ENCODE measurements at places on chromosomes 16 and 17.

DNA sequence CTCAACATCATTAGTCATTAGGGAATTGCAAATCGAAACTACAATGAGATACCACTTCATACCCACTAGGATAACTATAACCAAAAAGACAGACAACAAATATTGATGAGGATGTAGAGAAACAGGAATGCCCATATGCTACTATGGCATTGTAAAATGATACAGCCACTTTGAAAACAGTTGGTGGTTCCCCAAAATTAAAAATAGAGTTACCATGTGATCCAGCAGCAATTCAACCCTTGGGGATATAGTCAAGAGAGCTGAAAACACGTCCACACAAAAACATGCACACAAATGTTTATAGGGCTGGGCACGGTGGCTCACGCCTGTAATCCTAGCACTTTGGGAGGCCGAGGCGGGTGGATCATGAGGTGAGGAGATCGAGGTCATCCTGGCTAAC is 10.0 kb upstream of the PECAM1 start:
- DNase-seq, result no peak

DNA sequence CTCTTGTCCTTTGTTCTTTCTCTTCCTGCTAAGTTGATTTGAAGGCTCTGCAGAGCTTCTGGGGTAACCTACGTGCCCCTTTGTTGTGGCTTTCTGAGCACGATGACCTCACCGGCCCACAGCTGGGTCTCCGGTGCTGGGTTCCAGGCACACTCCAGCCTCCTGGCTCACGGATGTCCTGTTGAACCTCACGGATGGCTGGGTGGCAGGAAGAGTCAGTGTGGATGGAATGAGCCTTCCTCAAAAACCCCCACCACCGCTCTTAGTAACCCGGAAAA is 116.0 kb downstream of the SOCS1 start:
- DNase-seq, result no peak

- DNase-seq, result no peak
Observed at GRCh38 chr17:16908273-16908672, 63.6 kb downstream of the TNFRSF13B start.

DNA sequence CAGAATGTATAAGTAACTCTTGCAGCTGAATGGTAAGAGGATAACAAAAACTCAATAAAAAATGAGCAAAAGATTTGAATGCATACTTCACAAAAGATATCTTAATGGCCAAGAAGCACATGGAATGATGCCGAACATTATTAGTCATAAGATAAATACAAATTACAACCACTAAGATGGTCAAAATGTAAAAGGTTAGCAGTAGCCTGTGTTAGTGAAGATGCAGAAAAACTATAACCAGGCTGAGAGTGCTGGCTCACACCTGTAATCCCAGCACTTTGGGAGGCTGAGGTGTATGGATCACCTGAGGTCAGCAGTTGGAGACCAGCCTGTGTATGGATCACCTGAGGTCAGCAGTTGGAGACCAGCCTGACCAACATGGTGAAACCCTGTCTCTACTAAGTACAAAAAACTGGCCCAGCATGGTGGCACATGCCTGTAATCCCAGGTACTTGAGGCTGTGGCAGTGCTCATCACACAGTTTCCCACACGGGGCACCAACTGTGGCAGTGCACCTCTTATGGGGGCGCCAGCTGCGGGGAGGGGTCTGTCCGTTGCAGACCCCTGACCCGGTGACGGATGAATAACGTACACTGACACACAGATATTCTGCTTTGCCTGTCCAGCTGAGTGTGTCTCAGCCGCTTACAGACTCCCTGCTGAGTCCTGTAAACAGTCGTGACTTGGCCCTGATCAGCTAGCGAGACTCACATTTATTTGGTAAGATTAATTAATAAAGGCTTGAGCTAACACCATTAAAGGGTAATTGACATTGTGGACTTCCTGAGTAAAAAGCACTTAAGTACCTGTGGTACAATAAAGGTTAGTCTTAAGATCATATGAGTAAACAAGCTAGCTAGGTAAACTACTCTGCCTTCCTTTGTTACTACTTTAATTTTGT is 45.7 kb upstream of the FAM20A start:
- DNase-seq, result no peak

- DNase-seq, result no peak
Observed at GRCh38 chr16:85250147-85250463, 137.8 kb upstream of the CIBAR2 start.

GRCh38 chr17:49951362-49952082 is 17.5 kb upstream of the DLX4 start:
- DNase-seq, result no peak

DNA sequence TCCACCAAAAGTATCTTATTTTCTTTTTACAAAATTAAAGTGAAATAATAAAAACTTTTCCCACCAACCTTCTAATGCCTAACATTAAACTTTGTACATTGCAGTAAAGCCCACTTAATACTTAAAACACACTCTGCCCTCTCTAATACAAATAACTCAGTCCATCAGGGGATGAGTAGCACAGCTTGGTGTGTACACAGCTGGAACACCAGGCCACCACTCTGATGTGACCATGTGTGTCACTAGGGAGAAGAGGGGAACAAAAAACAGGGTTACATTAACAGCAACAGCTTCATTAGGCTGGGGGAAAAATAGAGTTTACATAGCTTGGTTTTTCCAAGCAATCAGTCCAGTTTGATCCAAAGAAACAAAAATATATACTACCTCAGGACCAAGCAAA is 295.0 kb downstream of the CEP112 start:
- DNase-seq, result no peak

DNA sequence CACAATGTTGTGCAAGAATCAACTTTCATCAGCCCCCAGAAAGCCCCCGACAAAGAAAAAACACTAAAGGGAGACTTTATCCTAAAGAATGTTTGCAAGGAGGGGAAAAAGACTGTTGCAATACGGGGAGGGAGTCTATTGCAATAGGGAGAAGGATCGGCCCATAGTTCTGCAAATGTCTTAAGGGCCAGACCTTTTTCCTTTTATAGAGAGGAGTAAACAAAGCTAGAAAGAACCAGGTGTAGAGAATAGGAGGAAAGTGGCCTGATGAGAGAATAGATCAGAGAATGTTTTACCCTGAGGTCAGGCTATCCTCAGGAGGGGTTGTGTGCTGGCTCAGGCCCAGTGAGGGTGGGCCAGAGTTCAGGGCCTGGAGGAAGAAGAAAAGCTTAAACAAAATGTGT is 8.7 kb upstream of the CAVIN1 start:
- no peak for DNase-seq

GRCh38 chr17:67109111-67109510 is 64.8 kb downstream of the CACNG1 start:
- DNase-seq, result no peak

GRCh38 chr16:24138024-24138423 is 118.1 kb upstream of the CACNG3 start:
- DNase-seq, result no peak

GRCh38 chr17:41492771-41493170 is 3.1 kb upstream of the KRT36 start:
- no peak for DNase-seq

GRCh38 chr17:55350825-55351205 is 70.8 kb downstream of the MMD start:
- no peak for DNase-seq

- no peak for DNase-seq
Observed at GRCh38 chr17:44961921-44962350, 6.2 kb downstream of the C1QL1 start.

- DNase-seq, result no peak
Observed at GRCh38 chr17:22202702-22203101, 510.4 kb downstream of the KCNJ18 start.

GRCh38 chr16:11319529-11320146 is 25.6 kb upstream of the RMI2 start:
- DNase-seq, result no peak

DNA sequence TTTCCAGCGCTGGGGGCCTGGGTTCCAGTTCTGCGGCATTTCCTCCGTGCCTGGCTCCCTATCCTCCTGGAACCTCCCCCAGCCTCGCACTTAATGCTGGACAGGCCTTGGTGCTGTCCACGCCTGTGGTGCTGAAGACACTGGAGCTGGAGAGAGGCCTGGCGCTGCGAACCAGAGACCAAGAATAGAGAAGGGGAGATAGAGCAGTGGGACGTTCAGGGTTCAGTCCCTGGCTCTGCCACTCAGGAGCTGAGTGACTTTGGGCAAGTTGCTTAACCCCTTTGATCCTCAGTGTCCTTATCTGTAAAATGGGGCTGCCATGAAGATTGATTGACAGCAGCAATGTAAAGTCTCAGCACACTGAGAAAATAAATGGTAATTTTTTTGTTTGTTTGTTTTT is 11.9 kb downstream of the SBK1 start:
- no peak for DNase-seq

DNA sequence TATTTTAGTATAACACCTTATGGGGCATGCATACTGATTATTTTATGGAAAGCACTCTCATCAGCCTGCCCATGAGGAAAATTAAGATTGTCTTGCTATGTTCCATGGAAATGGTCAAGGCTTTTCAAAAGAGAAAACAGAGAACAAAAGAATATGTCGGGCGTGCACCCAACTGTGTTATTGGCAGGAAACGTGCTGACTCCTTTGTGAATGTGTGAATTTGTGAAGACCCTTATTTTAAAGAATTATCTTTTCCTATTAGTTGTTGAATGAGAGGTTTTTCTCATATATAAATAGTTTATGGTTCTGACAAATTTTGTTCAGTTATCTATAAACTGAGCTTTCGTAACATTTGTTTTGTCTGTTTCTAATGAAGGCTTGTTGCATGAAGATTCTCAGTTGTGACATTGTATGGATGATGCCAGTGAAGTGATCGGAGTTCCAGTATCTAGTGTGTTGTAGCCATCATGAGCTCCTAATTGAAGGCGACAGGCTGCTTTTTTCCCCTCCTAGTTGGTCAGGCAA is 180.0 kb downstream of the BCAS3 start:
- no peak for DNase-seq

DNA sequence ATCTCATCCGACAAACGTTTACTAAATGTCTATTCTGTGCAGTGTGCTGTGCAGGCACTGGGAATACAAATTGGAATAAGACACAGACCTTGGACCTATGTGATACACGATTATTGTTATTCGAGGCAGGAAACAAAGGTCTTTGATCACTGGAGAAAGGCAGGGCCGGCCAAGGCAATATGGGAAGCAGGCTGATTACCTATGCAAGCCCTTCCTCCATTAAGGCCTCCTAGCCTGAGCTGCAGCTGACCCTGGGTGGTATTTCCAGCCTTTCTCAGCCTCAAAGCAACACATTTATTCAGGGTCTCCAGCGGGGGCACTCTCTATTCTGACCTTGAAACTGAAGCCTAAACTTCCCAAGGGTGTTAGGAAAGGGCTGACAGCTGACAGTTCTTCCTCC is 13.4 kb downstream of the ST6GALNAC1 start:
- DNase-seq, result no peak

GRCh38 chr17:57363580-57363979 is 107.3 kb downstream of the MSI2 start:
- DNase-seq, result no peak

- DNase-seq, result no peak
Observed at GRCh38 chr16:48326915-48327314, 58.3 kb downstream of the SIAH1 start.

GRCh38 chr16:1300664-1301476 is 8.6 kb upstream of the UBE2I start:
- DNase-seq, result peak; percentile 54

DNA sequence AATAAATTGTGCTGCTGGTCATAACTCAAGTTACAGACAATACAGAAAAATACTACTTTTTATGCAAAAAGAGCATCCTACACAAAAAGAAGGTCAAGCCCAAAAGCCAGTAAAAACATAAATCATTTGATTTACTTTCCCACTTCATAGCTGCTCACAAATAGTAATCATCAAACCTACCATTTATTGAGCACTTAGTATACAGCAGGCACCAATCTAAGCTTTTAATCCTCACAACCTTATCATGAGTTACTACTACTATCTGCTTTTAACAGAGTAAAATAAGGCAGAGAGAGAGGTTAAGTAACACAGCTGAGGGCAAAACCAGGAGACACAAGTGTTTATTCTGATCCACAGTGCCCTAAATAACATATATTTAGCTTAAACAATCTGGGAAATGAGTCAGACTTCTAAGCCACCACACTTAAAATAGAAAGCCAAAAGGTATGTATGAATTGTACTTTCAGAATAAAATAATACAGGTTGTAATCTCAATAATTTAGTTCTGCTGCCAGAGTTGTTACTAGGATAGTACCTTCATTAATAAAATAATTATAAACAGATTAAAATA is 1.7 kb upstream of the AARS1 start:
- DNase-seq, result no peak

- DNase-seq, result peak; percentile 53
Observed at GRCh38 chr16:67279296-67280089, at the start of gene PLEKHG4. Gene PLEKHG4 (plus strand): TSS chr16:67279532. CDS start chr16:67280045, 513 bp downstream.

DNA sequence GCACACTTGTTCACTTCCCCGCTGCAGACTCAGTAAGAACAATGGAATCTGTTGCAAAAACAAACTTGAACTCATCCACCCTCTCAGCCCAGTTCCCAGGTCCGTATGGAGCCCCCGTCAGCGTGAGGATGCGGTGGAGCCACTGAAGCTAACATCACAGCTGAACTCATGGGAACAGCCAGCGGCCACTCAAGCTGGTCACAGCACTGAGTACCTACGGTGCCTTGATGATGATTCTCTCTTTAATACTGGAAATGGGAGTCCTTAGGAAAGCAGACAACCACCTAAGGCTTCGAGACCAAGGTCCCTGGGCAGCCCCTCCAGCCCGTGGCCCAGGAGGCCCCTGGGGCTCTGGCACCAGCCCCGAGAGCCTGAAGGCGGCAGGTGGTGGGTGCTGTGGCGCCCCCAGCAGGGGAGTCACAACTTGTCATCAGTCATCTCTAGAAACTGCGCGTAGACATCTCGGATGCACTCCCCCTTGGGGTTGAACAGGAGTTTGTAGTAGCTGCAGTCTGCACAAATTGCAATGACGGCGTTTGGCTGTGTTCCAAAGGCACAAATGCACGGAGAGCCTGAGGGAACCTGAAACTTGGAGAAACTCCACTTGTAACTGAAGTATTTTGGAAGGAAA is 31.0 kb upstream of the RHOT1 start:
- no peak for DNase-seq

GRCh38 chr16:8626946-8627345 is 5.4 kb downstream of the METTL22 start:
- no peak for DNase-seq

DNA sequence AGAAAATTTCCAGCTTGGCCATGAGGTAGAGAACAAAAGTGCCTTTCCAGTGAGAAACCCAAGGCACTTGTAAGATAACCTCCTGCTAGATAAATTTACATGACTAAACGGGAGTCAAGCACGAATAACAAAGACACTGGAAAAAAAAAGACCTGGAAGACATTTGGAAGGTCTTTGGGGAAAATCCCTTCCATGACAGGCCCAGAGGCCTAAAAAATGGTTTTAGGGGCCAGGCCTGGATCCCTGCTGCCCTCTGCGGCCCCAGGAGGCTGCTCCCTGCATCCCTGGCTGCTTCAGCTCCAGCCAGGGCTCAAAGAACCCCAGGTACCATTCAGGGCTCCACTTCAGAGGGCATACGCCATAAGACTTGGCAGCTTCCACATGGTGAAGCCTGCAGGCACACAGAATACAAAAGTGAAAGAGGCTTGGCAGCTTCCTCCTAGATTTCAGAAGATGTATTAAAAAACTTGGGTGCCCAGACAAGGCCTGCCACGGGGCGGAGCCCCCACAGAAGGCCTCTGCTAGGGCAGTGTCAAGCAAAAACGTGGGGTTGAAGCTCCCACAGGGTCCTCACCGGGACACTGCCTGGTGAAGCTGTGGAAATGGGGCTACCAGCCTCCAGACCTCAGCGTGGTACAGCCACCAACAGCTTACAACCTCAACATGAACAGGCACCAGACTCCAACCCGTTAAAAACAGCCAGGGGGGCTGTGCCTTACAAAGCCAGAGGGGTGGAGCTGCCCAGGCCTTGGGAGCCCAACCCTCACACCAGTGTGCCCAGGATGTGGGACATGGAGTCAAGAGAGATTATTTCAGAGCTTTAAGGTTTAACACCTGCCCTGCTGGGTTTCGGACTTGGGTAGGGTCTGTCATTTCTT is 77.1 kb downstream of the SDK2 start:
- DNase-seq, result no peak
